ENCODE measurements at places on chromosomes 3 and 15.
A peak's percentile ranks its signal among the peaks of the same experiment; 100 is the strongest.

DNA sequence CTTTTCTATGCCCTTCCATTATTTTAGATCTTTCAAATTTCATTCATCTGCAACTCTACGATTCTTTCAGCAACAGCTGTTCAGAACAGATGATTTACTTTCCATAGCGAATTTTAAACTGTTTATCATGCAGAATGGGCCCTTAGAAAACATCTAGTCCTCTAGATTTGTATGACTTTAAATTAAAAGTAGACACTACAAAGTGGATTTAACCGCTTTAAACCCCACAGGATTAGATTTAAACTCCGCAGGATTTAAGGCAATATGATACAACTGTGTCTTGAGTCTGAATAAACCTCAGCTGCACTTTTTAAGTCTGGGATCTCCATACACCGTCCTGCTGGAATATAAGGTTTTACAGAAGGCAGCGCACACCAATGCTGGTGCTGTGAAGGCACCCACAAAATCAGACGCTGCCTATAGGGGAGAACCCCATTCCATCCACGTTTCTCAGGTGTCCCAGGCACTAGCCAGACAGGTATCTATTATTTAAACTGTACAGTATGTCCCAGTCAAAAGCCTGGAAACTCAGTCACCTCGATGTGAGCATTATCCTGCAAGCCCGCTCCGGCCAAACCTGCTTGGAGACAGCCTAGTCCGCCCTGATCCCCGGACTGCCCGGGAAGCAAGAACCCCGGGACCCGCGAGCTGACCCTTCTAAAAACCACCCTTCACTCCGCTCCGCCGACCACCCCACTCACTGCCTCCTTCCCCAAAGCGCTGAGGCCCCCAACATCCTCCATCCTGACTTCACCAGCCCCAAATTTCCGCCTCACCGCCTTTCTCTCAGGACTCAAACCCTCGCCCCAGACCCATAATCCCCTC lies 768 bp downstream of the ANO10 start:
- DNase-seq = peak; percentile 41

- DNase-seq = no peak
These were observed 2.3 kb upstream of the CMC1 start for GRCh38 chr3:28239108-28239507.

GRCh38 chr3:151276687-151277042 lies 1.7 kb downstream of the P2RY14 start:
- DNase-seq = no peak

DNA sequence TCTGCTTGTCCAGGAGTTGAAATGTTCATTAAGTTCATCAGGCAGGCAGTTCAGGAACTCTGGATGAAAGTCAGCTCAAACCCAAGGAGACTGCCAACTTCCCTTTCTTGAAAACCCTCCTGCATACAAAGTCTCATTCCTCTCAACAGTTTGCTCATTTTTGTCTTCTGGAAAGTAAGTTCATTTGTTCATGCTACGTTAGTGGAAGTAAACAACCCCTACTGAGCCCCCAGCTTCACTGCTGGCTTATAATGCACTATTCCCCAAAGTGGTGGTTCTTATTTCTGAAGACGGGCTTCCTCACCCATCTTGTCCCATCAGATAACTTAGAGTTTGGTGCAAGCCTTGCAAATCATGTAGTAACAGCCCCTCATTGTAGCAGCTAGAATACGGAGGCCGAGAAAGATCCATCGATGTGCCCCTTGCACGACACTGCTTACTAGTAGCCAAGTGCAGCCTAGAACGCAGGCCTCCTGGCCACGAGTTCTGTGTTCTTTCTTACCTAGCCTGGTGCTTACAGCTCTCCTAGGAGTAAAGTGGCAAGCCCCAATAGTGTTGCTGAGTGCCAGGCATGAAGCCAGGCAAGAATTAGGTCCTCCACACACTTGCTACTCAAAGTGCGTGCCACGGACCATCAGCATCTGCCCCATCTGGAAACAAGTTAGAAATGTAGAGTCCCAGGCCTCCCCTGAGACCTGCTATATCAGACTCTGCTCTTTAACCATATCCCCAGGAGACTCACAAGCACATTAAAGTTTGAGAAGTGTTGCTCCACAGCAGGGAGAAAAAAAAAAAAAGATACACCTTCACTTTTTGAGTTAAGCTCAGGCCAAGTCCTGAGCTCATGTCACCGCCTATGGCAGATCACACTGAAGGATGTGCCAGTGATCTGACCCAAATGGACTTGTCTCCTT lies 82.5 kb downstream of the RFTN1 start:
- no peak for DNase-seq

GRCh38 chr15:58576657-58577056 lies 144.9 kb downstream of the LIPC start:
- no peak for DNase-seq

DNA sequence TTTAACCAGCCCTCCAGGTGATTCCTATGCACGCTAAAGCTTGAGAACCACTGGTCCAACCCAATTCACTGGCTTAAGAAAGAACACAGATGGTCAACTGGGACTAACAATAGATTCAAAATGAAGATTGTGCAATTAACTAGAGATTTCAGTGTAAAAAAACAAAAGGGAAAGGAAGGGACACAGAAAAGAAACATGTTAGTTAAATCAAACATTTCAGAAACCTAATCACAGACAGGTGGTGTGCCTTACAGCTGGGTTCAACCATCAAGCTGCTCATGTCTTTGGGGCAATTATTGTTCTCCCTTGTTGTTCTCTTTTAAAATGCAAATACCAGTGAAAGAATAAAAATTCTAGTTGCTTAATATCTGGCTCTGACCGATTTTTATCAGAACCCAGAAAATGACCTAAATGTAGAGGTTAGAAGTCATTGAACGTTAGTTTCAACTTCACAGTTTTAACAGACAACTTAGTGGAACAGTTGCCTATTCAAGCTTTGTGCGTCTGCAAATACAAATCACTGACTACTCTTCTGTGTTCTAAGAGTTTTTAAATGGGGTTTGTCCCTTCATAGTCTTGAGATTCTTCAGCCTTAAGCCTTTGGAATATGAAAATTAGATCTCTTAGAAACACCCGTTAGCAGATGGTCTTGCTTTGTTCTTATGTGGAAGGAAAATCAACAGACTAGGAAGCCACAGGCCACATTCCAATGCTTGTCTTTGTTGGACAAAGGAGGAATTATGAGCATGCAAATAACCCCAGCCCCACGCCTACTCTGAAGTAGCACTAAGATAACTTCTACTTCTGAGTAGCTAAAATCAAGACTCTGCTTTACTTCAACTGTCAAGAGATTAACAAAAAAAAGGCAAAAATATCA lies 223.4 kb downstream of the ATP8B4 start:
- peak; percentile 55 for DNase-seq
